Brain pericyte (primary cell): ENCODE measurements at places on chromosomes 2 and 18.
A peak's percentile ranks its signal among the peaks of the same experiment; 100 is the strongest.

GRCh38 chr18:62898359-62898758 is 183.0 kb downstream of the PHLPP1 start:
- no peak for DNase-seq

DNA sequence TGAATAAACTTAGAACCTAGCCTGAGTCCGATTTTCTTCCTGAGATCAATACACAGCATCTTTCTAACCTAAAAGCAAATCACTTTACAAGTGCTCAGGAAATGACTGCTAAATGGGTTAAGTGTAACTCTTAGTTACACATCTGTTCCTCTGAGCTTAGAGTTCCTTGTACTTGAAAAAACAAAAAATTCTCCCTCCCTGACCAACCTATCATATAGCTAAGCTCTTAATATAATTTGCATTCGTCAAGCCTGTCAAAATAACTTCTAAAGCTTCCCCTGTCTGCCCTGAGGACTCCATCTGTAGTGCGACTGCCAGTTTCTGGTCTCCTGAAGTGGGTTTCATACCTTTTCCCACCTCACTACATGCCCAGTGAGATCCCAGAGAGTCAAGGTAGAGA is 190.4 kb downstream of the NCK2 start:
- DNase-seq = no peak

- DNase-seq = no peak
Measured at GRCh38 chr2:1728821-1729220, 15.5 kb downstream of the PXDN start.

DNA sequence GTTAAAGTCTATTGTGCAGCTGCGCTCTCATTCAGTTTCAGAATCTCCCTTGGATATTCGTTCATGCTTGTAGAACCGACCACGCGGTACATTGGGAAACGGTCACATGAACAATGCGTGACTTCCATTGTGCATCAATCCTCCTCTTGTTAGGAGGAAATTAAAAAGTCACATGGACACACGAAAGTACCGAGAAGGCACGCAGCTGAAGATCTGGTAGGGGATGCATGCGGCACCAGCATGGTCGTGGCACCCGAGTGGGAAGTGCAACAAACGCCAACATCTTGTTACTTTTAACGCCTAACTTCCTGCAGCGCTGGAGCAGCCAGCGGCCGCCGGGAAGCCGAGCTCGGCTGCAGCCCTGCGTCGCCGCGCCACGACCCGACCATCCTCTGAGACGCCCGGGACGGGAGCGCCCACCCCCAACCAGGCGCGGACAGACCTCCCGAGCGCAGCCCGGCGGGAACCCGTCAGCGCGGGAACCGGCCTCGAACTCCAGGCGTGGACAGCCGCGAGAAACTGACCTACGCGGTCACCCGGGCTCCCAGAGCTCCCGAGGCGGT is 412 bp downstream of the OSBPL1A start:
- peak; percentile 32 for DNase-seq

- peak; percentile 98 for DNase-seq
Measured at GRCh38 chr2:128306081-128306930, 12.4 kb downstream of the HS6ST1 start.

GRCh38 chr2:58057707-58058530 is 11.3 kb downstream of the VRK2 start:
- DNase-seq = no peak

DNA sequence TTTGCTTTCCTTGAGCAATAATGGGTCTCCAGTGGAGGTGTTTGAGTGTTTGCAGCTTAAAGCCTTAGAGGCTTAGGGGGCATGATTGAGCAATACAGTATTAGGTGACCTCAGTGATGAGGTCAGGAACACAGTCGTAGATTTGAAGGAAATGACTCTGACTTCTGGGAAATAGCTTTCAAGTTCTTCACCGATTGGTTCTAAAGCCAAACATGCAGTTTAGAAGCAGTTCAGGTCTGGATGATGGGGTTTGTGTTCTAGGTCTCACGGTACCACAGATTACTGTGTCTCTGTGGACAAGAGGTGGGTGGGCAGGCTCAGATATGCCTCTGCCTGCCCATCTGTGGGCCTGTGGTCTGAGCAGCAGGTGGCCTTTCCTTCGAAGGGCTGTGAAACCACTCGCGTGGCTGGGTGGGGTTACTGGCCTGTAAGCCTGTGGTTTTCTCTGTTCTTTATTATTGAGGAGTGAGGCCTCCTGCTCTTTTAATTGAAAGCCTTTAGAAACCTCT is 7.8 kb downstream of the MTHFD2 start:
- no peak for DNase-seq
